Bone marrow (tissue), 2 donors: ENCODE measurements at places on chromosomes 5 and 9.

DNA sequence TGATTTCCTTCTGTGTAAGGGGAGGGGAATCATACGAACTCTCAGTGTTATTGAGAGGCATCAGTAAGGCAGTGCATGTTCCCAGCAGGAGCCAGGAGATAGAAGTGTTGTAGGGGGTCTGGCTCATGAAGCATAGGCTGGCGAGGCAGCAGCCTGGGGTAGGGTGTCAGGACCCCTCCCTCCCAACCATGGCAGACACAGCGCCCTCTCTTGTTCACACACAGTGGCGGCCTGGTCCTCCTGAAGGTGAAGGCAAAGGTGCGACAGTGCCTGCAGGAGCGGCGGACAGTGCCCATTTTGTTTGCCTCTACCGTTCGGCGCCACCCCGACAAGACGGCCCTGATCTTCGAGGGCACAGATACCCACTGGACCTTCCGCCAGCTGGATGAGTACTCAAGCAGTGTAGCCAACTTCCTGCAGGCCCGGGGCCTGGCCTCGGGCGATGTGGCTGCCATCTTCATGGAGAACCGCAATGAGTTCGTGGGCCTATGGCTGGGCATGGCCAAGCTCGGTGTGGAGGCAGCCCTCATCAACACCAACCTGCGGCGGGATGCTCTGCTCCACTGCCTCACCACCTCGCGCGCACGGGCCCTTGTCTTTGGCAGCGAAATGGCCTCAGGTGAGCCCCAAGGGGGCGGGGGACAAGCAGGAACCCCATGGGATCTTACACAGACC lies 4.7 kb downstream of the SLC27A4 start:
- DNase-seq, result no peak

GRCh38 chr5:176400382-176401156 lies 12.0 kb downstream of the HIGD2A start:
- no peak for DNase-seq

DNA sequence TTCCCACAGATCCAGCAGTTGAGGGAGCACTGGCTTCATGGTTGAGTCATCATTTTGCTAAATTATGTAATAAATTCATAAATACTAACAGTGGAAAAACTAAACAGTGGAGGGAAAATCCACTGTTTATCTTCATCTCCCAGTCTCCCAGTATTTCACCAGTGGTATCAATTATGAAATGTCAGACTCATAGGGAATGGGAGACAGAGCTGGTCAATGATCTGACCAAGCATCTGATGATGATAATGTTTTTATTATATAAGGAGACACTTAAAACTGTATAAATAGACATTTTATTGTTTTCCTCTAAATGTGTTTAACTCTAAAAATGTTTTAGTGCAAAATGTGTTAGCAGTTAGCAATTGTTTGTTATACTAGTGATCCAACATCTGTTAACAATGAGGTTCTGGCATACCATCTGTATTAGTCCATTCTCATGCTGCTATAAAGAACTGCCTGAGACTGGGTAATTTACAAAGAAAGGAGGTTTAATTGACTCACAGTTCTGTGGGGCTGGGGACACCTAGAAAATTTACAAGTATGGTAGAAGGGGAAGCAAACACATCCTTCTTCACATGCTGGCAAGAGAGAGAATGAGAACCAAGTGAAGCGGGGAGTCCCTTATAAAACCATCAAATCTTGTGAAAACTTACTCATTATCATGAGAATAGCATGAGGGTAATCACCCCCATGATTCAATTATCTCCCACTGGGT lies 11.8 kb upstream of the REEP5 start:
- DNase-seq, result no peak

DNA sequence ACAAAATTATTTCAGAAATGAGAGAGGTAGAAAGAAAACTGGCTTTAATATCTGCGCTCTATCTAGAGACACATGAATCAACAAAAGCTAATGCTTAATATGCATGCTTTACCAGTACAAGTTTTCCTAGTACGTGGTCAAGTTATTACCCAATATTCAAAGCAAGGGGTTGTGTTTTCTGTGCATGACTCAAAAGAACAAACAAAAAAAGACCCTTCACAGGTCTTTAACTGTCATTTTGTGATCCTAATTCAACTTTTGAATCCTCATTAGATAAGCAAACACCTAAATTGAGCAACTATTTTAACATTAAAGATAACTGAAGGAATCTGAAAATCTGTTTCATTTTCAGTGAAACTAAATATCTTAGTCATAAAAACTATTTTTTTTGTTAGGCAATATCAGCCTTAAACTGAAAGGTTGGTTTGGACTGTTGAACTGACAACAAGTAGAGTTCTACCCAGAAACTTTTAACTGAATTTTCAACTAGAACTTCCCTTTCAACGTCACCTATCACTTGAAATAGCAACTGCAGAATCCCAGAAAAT lies 12.5 kb downstream of the ST8SIA4 start:
- DNase-seq, result no peak

DNA sequence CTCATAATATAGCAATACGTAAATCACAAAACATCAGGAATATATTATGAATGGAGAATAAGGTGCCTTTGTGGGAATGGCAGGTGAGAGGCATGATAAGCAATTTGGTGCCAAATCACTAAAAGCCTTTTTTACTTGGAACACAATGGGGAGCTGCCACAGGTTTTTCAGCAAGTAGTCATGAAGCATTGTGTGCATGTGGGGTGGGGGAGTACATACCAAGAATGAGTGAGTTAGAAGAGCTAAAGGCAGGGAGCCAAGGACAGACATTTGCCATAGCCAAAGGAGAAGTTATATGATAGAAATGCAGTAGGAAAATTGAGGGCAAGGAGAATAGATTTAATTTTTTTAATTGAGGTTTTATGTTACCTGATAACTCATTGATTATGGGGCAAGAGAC lies 445.0 kb upstream of the SMC2 start:
- DNase-seq, result no peak

DNA sequence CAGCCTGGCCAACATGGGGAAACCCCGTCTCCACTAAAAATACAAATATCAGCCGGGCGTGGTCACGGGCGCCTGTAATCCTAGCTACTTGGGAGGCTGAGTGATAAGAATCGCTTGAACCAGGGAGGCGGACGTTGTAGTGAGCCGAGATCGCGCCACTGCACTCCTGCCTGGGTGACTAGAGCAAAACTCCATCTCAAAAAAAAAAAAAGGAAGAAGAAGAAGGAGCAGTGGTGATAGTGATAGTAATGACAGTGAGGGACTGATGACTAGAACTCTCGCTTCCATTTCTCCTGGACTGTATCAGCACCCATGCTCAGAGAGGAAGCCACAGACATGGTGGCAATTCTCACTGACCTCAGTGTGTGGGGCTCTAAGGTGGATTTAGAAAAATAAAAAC lies 52.6 kb upstream of the CLINT1 start:
- no peak for DNase-seq

DNA sequence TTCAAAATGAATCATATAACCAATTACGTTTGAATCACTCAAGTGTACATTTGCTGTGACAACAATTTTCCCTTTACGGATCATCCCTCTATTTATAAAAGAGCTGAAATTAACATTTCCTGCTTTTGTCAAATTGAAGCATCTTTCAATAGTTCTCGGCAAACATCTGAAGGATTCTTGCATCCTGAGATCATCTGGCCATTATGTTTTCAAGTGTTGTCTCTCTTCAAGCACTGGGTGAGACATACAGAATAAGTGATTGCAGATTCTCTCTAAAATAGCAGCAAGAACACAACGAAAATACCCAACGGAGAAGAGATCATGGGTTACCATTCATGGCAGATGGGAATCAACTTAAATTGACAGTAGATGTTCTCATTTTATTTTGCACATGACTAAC lies 283.4 kb upstream of the GRAMD2B start:
- DNase-seq, result no peak

DNA sequence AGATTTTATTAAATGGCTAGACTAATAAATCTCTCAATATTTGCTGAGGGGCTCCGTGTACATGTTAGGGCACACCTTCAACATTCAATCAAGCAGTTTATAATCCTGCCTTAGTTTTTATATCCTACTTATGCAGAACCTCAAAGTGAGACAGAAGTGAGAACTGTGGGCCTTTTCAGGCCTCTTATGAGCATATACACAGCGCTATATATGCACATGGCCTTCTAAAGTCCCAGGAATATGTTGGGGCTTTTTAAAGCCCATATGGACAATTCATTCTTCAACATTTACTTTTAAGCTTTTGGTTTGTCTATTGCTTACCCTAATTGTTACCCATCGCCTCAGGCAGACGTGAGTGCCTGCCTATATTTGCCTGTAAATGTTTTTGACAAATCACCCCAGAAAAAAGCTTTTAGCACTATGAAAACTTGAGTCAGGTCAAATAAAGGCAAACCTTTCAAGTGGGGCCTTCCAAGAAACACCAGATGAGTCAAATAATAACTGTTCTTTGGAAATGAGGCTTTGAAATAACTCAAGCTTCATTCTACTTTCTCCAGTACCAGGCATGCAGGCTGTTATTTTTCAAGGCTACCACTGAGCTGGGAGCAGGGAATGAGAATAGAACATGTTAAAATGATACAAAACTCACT lies 58.2 kb downstream of the ESM1 start:
- DNase-seq, result no peak
